ENCODE measurements at places on chromosomes 6 and 20. TPM values are rescaled to one million over a fixed set of nuclear protein-coding genes. Genes with fewer than 3 reads are reported as not detected.

Gene EYS
- total RNA-seq: not detected

Gene CPXM1
- total RNA-seq: 6.3 TPM

Gene RPL10A
- 848 TPM for total RNA-seq

Gene FGD2
- total RNA-seq: not detected

Gene SLC35F1
- not detected for total RNA-seq

Gene CENPB
- 91.1 TPM for total RNA-seq

Gene NKAIN4
- total RNA-seq: 2.2 TPM

Gene CALHM5
- 9.7 TPM for total RNA-seq

Gene RBBP8NL
- total RNA-seq: not detected

Gene RBPJL
- not detected for total RNA-seq

Gene TAF4
- 11.5 TPM for total RNA-seq

Gene SAMD5
- total RNA-seq: 9.2 TPM

Gene SMIM28
- total RNA-seq: not detected

Gene ZBTB24
- total RNA-seq: 7.1 TPM

Gene HTR1E
- total RNA-seq: not detected

Gene OLIG3
- not detected for total RNA-seq

Gene SRMS
- not detected for total RNA-seq

Gene MCM8
- 4.2 TPM for total RNA-seq

Gene FBXO5
- 7.3 TPM for total RNA-seq

Gene SLC17A2
- total RNA-seq: not detected

Gene MYLK4
- 0.99 TPM for total RNA-seq

Gene SAMD3
- not detected for total RNA-seq

Gene DAAM2
- 137 TPM for total RNA-seq

Gene GJA1
- total RNA-seq: 194 TPM

Gene ZNF391
- total RNA-seq: 4.1 TPM

Gene PTCRA
- not detected for total RNA-seq

Gene FAM83C
- total RNA-seq: not detected

Gene TGM3
- not detected for total RNA-seq

Gene ARID1B
- total RNA-seq: 57.8 TPM

Gene CLPSL1
- total RNA-seq: not detected

Gene SLC16A10
- total RNA-seq: not detected

Gene PPIL1
- 25.6 TPM for total RNA-seq

Gene EGFL8
- 14.3 TPM for total RNA-seq

Gene METTL24
- total RNA-seq: not detected

Gene STX11
- total RNA-seq: 1.6 TPM

Gene PCK1
- total RNA-seq: not detected

Gene RSPH4A
- not detected for total RNA-seq

Gene SLC4A11
- total RNA-seq: 4.9 TPM

Gene PTGIS
- total RNA-seq: 165 TPM

Gene DEFB115
- not detected for total RNA-seq

Gene MACROD2
- total RNA-seq: 3.2 TPM

Gene GRM4
- 0.26 TPM for total RNA-seq

Gene STMND1
- not detected for total RNA-seq

Gene ACOT13
- 33.1 TPM for total RNA-seq

Gene SLC22A2
- total RNA-seq: not detected

Gene THBS2
- total RNA-seq: 1,906 TPM

Gene FAM110A
- total RNA-seq: 2.6 TPM

Gene GNAS-AS1
- total RNA-seq: 1.1 TPM

Gene PDE7B
- total RNA-seq: not detected

Gene HLA-DOA
- total RNA-seq: not detected

Gene CCN6
- not detected for total RNA-seq

Gene SIRPD
- not detected for total RNA-seq

Gene FANCE
- total RNA-seq: 6.8 TPM

Gene CALHM6
- 3.6 TPM for total RNA-seq

Gene ALDH8A1
- 0.40 TPM for total RNA-seq

Gene PRIM2
- 10.8 TPM for total RNA-seq

Gene SLPI
- total RNA-seq: not detected

Gene MATN4
- total RNA-seq: 0.10 TPM

Data from chondrocyte (in vitro differentiated cells).